ENCODE measurements at places on chromosomes 7 and 10.
A peak's percentile ranks its signal among the peaks of the same experiment; 100 is the strongest.

DNA sequence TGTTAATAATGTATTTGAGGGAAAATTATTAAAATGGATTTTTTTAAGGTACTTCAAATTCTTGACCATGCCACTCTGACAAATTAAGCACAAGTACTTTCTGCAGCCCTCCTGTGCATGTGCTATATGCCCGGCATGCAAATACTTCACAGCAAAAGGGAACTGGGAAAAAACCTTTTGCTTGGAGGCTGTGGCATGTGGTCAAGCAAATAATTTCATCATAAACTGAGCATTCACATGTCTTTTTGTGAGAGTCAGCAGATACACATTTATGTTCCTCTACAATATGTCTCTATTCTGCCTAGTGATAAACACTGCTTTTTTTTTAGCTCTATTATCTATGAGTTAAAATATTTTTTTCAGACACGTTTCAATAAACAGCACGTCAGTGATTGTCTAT is 53.7 kb upstream of the SEMA3A start:
- no peak for DNase-seq

DNA sequence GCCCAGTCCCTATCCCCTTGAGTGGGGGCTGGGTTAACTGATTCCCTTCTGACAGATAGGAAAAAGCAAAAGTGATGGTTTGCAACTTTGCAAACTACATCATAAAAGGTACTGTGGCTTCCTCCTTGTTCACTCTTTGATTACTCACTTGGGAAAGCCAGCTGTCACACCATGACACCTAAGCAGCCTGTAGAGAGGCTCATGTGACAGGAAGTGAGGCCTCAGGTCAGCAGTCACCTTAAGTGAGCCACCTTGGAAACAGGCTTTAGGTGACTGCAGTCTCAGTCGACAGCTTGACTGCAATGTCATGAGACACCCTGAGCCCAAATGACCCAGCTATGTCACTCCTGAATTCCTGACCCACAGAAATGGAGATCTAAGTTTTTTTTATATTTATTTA is 4.3 kb upstream of the CHCHD2 start:
- no peak for DNase-seq

DNA sequence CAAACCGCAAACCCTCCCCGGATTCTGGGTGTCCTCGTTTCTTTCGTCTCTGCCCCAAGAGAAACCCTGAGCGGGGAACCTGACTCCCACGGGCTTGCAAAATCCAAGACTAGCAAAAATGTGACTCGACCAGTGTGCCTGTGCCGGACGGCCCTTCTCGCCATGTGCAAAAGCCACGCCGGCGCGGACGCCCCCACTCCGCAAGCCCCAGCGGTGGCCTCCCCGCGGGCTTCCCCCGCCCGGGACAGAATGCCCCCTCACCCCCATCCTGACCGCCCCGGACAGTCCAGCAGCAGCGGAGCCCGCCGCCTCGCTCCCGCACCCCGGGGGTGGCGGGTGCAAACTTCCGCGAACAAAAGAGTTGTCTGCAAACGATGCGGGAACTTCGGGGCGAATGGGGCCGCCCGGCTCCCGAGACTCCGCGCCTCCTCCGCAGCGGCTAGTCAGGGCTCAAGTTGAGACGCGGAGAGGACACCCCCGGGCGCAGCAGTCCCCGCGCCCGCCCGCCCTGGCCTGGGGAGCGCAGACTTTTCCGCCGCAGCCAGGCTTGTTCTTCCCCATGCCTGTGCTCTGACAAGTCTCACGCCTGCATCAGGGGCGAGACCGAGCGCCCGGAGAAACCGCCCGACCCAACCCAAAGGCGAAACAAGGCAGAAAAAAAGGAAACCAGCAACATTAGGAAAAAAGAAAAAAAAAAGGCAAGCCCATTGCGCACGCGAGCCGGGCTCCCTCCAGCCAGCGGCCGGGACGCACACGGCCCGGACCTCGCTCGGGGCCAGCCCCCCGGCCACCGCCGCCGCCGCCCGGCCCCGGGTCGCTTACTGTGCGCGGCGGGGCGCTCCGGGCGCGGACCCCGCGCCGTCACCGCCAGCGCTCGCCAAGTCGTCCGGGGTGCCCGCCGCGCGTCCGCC is 732 bp downstream of the FAM53B start:
- no peak for DNase-seq

GRCh38 chr7:121620206-121620605 is 224.1 kb upstream of the FAM3C start:
- no peak for DNase-seq

DNA sequence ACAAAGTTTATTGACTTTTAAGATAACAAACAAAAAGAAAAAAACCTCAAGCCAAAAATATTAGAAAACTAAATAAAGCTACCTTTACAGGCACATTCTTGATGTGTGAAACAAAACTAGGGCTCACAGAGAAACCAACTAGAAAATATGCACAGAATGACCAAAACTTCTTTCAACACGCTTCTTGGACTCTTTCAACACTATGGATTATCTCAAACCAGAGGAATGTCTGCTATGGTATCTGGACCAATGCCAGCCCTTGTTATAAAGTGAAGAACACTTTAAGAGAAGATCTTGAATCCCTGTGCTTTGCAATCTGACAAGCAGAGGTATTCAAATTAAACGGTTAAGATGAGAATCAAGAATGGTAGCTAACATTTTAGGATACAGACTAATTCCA is 76.6 kb downstream of the DNAJC1 start:
- DNase-seq = peak; percentile 80

DNA sequence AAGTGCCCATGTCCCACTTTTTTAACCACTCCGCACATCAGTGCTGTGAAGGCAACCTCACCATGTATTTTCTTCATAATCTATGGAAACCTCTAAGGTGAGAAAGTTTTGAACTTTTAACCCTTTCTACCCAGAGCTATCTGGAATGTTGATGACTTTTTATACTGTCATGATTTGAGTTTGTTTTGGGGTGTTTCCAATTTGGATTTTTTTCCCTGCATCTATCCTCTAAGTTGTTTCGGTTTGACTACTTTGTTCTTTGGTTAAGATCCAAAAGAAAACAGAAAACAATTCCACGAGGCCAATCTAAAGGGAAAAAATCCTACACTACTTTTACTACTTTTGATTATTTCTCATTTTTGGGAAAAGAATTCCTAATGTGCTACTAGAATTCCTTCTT is 279.7 kb downstream of the USP6NL start:
- no peak for DNase-seq

DNA sequence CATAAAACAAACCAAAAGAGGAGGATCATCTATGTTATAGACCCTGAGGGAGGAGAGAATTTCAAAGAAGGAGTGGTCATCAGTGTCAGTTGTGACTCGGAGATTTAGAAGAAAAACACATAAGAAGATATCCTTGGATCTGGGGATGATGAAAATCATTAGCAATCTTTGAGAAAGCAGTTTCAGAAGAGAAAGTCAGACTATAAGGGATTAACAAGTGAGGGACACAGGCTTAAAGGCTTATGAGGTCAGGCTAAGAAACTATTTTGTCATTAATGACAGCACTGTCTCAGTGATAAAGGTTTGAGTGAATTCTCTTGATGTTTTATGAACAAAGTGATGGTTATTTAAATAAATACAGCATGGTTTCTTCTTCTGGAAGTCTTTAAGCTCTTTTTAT is 6.1 kb upstream of the GPR85 start:
- DNase-seq = no peak

DNA sequence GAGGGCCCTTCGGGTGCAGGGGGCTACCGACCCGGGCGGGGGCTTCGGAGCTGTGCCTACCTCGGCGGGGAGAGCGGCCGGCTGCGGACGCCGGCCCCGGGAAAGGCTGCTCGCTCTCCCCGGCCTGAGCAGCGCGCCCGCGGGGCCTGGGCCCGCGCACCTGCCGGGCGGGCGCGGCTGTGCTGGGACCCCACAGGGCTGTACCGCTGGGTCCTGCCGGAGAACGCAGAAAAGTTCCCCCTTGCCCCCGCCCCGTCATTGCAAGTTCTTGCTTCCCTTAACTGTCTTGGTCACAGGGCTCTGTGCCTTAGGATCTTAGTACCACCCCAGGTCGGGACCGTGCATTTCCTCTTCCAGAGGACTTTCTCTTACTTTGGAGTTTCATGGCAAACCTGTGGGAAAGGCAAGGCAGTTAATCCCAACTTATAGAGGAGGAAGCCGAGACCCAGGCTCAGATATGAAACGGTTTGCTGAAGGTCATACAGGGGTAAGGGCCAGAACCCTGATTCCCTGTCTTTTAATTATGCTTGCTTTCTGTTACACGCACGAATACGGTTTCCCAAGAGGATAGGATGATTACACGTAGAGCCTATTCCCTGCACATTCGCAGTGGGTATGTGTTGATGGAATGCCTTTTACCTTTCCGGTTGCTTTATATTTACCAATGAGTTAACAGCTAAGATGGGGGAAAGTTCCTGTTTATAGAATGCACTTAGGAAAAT is 652 bp downstream of the PCGF5 start:
- peak; percentile 24 for DNase-seq

GRCh38 chr7:770741-771166 is 43.7 kb upstream of the PRKAR1B start:
- DNase-seq = no peak

- peak; percentile 88 for DNase-seq
These were observed 60.2 kb downstream of the DNAJB9 start for GRCh38 chr7:108629651-108630400.

GRCh38 chr10:124728830-124729661 is 15.1 kb downstream of the FAM53B start:
- peak; percentile 77 for DNase-seq

DNA sequence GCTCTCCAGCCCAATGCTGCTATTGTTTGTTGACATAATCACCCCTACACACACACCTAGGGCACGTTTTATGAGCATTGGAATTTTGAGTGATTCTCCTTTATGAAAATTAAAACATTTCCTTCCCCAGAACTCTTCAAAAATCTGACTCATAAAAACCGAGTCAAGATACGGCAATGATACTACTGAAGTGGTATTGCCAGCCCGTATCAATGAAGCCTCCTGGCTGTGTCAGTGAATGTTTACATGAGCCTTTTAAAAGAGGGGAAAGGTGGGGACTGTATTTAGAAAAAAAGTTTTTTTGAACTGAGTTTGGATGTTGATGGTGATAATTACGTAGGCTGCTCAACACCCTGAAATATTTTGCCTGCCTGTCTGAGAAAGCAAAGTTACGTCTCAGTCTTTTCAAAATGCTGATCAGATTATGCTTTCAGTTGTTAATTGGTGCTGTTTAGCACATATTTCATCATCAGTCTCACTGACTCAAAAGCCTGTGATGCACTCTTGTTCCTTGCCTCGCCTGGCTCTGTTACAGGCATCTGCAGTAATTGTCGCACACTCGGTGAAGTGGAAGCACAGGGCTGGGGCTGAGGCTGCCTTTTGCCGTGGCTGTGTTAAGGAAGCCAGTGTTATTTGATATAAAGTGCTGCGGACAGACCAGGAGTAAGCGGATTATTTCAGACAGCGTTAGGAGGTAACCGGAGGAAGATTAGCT is 157.4 kb upstream of the TCF7L2 start:
- DNase-seq = peak; percentile 12

- DNase-seq = no peak
These were observed 42.7 kb upstream of the SMIM30 start for GRCh38 chr7:113161050-113161449.

GRCh38 chr10:14415676-14416307 is 85.1 kb upstream of the FRMD4A start:
- no peak for DNase-seq

- no peak for DNase-seq
These were observed 90.4 kb downstream of the COBL start for GRCh38 chr7:51226063-51226755.

DNA sequence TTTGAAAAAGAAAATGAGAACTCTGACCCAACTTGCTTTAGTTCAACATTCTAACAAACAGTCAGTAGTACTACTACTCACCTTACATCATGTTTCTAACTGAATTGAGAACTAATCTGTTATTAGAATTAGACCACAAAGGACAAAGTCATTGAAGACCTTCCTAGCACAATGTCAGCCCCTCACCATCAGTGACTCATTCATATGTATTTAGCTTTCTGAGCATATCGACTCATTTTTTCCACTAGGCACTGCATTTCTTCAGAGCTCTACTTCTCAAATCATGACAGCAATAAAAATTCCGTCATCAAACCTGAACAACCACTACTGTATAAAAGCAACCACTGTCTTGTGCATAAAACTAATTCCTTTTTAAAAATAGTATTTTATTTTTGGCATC is 4.4 kb upstream of the LRRN3 start:
- peak; percentile 6 for DNase-seq

DNA sequence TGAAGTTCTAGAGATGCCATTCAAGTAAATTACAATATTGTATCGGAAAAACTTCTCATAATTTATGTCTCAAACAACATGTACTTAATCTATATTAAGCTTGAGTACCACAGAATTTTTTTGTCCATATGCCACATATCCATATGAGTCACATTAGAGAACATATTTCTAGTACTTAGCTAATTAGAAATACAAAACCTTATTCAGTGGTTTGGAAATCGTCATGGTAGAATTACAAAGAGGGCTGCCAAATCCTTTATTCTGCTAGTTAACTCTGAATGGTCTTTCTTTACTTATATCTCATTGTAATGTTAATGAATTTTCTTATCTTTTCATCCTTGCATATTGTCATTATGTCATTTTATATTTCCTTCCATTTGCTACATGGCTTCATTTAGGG is 9.0 kb upstream of the VIM start:
- no peak for DNase-seq

- DNase-seq = no peak
These were observed 370.4 kb downstream of the TNS3 start for GRCh38 chr7:47211519-47211973.

DNA sequence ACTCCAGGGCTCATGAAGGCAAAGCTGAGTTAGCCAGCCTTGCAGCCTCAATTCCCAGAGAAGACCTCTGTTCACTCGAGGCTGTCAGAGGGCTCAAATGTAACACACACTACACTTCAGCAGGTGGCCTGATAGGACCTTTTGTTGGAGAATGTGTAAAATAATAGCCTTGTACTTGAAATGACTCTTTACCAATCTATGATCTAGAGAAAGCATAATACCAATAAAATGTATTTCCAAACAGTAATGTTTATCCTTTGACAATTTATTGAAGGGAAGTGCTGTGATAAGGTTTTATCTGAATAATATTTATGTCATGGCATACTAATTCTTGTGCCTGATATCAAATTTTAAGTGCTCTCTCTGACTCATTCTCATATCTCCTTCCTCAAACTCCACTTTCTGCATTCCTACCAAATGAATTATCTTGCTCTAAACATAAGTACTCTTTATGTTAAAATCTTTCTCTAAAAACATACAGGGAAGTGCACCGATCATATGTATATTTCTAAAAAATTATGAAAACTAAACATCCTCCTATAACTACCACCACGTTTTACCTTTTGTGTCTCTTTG is 20.9 kb downstream of the CYP3A7 start:
- no peak for DNase-seq

GRCh38 chr10:121527690-121528089 is 70.6 kb downstream of the FGFR2 start:
- no peak for DNase-seq

DNA sequence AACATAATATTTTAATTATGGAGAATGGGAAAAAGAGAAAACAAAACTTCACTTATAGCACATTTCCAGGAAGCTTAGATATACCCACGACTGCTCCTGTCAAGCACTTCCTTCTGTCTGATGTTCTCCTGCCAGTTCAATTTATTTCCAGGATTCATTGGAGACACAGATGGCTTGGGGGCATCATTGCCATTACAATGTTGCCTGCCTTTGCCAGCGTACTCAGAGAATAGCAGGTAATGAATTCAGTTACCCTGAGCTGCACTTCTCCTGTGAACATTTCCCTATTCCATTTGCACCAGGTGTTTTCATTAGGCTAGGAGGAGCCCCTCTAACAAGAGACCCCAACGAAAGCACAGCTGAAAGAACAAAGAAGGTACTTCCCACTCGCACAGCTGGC is 33.7 kb downstream of the INSIG1 start:
- DNase-seq = no peak

GRCh38 chr10:113007343-113007771 is 57.3 kb downstream of the TCF7L2 start:
- no peak for DNase-seq

GRCh38 chr10:29860166-29860565 is 199.2 kb downstream of the JCAD start:
- DNase-seq = no peak

Measured in myocyte (in vitro differentiated cells).